Tibial artery (tissue), 4 donors: ENCODE measurements at places on chromosomes 4 and X.

GRCh38 chrX:136941396-136942337 lies 61.1 kb upstream of the RBMX start:
- DNase-seq: no peak

DNA sequence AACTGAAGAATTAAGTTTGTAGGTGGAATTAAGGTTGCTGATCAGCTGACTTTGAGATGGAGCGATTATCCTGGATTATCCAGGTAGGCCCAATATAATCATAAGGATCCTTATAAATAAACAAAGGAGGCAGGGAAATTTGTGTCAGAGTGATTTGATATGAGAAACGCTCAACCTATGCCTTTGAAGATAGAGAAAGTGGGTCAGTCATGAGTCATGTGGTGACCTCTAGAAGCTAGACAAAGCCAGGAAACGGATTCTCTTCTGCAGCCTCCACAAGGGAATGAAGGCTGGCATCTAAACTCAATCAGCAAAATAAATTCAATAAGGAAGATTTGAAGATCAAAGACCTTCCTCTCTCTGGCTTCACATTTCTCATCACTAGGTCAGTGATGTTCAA lies 41.5 kb upstream of the SMIM10 start:
- DNase-seq: no peak

DNA sequence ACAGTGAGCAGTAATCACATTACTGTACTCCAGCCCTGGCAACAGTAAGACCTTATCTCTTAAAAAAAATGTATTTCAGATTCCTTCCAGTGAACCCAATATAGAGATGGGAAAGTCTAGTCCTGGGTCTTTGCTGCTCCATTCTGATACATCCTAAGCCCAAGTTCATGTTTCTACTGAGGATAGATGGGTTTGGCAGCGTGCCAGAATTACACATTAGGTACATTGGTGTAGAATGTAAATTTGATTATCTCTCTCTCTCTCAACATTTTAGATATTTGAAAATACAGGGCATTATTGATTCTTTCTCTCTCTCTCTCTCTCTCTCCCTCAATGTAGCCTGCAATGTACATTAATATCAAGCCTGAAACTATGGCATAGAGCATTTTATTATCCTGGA lies 43.5 kb upstream of the ZNF330 start:
- no peak for DNase-seq

- DNase-seq: no peak
Observed at GRCh38 chr4:880684-881405, 51.3 kb downstream of the GAK start.

DNA sequence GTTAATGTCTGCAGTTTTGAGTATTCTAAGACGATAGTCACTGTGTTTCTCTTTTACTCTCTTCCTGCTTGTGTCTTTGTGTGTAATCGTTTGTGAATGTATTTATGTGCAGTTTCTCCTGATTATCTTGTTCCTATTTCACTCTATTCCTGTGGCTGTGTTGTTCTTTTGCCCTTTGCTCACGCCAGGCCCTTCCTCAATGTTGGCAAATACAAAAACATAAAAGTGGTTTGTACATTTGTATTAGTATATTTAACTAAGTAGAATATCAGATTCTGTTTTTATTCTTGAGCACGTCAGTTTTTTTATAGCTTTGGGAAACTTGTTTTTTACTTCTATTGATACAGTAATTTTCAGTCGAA lies 107.6 kb upstream of the BMPR1B start:
- DNase-seq: no peak

DNA sequence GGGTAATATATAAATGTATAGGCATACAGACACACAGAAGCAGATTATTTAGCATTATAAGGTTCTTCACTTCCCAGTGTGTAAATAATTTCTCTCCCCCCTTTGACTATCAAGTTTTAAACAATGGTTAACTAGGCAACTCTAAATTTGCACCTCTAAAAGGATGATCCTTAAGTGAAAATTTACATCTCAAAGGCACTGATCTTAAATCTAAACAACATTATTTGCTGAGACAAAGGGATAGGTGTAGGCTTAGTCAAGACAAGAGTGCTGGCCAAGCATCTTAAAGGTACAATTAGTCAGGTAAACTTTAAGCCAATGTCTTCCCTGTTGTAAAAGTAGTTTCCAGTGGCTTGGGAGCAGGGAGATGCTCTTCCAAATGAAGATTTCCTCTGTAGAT lies 33.0 kb downstream of the NLRP2B start:
- no peak for DNase-seq

DNA sequence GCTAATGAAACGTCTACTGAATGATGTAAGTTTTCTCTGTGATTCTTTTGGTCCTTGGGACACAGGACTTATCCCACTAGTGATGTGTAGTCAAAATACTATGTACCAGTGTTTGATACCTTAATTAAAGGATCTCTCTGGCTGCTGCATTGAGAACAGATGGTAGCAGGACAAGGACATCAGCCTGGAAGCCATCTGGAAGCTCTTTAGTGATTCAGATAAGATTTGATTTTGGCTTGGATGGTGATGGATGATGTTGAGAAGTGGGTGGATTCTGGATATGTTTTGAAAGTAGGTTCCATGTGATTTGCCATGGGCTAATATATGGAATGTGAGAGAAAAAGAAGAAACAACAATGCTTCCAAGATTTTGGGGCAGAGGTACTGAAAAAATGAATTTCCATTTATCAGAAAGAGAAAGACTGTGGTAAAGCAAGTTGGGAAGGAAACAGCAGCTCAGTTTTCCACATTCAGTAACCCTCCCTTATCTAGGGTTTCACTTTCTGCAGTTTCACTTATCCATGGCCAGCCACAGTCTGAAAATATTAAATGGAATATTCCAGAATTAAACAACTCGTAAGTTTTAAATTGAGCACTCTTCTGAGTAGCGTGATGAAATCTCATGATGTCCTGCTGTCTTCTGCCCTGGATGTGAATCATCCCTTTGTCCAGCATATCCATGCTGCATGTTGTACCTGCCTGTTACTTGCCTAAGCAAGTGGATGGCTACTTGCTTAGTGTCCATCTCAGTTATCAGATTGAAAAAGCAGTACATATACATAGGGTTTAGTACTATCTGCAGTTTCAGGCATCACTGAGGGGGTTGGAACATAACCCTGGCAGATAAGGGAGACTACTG lies 15.6 kb downstream of the CD38 start:
- no peak for DNase-seq

DNA sequence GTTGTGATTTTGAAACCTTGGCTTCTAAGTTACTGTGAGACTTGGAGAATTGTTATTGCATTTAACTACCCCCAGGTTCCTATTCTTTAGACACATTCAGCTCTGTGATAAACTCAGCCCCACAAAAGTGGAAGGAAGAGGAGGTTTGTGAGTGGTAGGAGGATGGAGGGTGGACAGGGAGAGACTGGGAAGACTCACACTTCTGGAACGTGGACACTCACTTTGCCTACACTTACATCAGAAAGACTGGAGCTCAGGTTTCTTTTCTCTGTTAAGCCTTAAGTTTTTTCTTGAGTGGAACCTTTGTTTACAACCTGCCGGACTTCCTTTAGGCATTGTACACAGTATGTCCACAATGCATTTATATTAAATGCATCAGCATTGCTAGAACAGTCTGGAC lies 99.0 kb downstream of the AREG start:
- no peak for DNase-seq

DNA sequence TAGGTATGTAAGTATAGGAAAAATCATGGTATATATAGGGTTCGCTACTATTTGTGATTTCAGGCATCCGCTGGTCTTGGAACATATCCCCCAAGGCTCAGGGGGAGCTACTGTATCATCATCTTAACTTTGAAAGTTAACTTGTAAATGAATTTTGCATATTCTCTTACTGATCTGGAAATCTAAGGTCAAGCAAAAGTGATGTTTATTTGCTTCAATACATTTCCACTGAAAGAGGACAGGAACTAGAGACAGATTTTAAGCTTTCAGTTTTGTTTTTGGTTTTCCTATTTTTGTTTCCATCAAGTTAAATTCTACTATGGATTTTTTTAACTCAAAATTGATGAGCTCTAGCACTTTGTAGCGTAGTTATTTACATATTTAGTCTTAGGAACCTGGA lies 56.2 kb downstream of the NAF1 start:
- DNase-seq: no peak

GRCh38 chr4:61493470-61493869 lies 293.3 kb downstream of the ADGRL3 start:
- DNase-seq: no peak

DNA sequence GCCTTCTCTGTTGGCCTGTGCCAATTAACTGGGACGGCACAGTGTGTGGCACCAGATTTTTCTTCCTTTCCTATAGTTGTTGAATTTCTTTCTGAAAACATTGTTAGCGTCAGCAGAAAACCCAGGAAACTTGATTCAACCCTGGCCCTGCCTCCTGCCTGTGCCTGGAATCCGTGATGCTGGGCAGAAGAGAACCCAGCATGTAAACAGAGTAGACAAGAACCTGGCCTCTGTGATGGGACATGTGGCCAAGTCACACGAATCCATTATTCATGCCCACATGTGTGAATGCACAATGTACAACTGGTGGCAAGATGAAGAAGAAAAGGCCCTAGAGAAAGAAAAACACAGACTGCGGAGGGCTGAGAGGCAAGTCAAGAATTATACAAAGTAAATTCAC lies 111.4 kb downstream of the EFHC2 start:
- DNase-seq: no peak
